ENCODE measurements at places on chromosomes 1 and 21.

DNA sequence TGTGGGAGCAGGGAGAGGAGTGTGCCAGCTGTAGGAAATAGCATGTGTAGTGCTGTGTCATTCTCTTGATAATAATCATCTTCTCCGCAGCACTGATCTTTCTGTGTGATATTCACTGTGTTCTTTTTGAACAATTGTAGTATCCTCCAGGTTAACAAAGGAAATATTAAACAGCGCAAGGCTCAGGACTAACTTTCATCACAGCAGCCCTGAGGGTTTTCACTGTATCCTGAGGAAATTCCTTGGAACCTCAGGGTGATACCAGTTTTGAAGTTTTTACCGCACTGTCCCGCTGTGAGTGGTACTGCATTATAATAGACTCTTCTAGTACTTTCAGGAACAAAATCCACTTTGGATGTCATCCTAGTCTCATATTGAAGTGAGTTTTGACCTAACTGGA is 228.4 kb upstream of the COA6 start:
- peak; percentile 48 for DNase-seq

DNA sequence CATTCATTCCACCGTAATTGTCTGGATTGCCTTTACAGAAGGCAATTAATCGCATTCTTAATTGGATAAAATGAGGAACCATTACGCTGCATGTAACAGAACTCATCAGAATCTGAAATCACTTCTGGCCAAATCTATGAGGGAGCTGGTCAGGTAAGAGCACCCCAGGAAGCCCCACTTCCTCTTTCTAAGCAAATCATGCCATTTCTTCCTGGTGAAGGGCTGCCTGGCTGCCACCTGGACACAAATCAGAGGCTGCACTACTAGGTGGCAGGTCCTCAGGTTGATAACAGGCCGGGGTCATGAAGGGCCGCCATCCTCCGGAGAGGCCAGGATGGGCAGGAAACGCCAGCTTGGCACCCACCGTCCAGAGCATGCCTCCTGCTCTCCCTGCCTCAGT is 73.7 kb downstream of the CAPZB start:
- DNase-seq, result no peak

GRCh38 chr1:153288634-153289275 is 24.0 kb downstream of the PGLYRP3 start:
- DNase-seq, result peak; percentile 1

- no peak for DNase-seq
These were observed 166.8 kb upstream of the KCNJ6 start for GRCh38 chr21:38082936-38083485.

DNA sequence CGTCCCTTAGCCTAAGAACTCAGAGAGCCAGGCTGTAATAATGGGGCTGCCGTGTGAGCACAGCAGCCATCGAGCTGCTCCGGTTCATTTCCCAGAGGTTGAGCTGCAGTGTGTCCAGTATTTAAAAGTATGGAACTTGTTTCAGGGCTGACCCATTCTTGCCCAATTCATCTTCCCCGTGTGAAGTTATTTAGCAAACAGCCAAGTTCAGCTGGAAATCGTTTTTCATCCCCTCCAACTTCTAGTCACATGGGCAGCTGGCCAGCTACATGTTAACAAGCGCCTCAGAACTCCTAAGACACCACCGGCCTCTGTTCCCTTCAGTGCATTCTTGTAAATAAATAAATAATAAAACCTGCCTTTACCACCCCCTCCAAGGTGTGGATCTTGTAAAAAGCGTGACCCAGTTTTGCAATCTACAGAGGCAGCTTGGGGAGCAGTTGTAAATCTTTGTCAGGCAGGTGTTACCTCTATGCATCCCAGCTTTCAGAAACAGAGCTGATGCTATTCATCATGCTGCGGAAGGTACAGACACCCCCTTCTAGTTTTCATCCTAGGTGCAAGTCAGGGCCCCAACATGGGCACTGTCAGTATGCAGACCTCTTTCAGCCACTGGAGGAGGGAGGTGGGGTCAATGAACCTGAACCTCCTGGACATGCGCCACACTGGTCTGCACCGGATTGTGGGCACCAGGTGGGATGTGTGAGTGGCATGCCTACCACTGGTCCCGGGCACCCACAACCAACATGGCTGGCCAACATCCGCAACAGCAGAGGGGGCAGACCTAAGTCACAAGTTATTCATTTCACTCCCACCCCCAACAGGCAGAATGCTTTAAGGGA is 18.7 kb upstream of the KNCN start:
- no peak for DNase-seq

DNA sequence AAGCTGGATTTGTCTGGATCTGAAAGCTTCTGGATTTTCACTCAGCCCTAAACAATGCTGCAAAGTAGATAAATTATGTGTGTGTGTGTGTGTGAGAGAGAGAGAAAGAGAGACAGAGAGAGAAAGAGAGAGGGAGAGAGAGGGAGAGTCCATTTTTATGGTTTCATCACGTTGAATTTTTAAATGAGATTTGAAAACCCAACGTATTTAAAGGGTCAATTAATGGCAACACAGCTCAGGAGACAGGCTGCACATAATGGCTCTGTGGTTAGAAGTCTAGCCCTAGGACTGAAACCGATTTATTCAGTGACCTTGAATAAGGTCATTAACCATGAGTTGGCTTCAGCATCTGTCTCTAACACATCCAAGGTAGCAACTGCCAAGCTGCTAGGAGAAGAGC is 35.3 kb upstream of the FMN2 start:
- DNase-seq, result no peak

DNA sequence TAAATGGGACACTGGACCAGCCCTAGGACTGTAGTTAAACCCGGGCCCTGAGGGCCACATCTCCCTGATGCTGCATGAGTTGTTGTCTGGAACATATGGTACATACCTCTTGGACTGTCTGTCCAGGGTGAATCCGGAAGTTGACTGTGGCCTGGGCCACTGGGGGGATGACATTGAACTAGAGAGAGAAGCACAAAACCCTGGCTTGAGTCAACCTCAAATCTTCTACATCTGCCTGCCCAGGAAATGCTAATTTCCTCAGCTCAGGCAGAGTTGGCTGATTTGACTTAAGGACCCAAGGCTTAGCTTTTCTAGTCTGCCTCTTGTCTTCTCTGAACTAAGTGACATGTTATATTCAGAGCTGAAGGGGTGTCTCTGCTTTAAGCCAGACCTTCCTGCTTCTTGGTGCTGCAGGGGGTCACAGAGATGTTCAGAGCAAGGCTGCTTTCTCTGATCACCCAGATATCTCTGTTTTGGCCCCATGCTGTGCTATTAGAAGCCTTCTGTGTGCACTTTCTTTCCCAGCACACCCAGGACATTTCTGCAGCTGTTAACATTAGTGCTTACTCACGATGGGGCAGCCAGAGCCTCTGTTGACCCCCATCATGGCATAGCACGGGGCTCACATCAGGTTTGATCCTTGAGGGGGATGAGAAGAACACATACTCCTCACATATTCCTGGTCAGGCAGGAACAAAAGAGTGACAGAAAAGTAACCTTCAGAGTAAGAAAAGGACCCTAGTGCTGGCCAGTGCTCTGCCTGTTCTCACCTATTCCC is 9.6 kb downstream of the PM20D1 start:
- no peak for DNase-seq
